ENCODE measurements at places on chromosomes 6 and 20. TPM values are rescaled to one million over a fixed set of nuclear protein-coding genes. Genes with fewer than 3 reads are reported as not detected.

Gene KIAA0408
- 6.8 TPM for total RNA-seq

Gene MAK
- 0.09 TPM for total RNA-seq

Gene HDGFL1
- not detected for total RNA-seq

Gene BTNL2
- not detected for total RNA-seq

Gene SNPH
- 15.1 TPM for total RNA-seq

Gene ZSCAN16
- 5.8 TPM for total RNA-seq

Gene MEI4
- 0.17 TPM for total RNA-seq

Gene ARMH2
- not detected for total RNA-seq

Gene COX4I2
- total RNA-seq, result 3.8 TPM

- no peak for DNase-seq
Observed at GRCh38 chr20:62401331-62401779, 5.7 kb downstream of the CABLES2 start.

DNA sequence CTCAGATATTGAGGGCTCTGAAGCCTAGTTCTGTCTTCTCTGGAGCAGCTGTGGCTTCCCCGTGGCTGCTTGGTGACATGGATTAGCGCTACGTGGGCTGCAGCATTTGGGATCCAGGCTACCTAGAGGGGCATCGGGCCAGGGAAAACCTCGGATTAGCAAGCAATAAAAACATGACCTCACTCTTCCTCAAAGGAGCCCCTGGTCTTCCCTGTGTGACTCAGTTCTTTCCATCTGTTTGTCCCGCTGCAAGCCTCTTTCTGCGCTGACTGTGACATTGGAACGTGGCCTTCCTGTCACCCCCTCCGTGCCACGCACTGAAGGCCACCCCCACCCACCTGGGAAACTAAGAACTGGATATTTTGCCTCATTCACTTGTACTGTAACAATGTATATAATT is 3.6 kb downstream of the MRGBP start:
- DNase-seq, result no peak

DNA sequence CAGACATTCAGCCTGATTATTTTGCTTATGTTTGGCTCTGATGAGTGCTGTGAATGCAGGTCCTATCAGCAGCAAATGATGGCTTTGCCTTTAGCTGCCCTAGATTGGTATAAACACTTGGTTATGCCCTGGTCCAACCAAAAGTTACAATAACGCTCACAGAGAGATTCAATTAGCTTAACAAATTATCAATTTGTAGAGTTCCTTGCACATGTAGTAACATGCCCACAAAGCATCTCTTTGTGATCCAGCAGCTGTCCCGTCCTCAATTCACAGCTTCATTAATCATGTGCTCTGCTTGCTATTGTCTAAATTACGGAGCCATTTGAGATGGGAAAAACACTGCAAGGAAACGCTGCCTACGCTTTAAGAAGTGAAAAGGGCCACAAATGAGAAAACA is 457.9 kb downstream of the HDGFL1 start:
- no peak for DNase-seq

DNA sequence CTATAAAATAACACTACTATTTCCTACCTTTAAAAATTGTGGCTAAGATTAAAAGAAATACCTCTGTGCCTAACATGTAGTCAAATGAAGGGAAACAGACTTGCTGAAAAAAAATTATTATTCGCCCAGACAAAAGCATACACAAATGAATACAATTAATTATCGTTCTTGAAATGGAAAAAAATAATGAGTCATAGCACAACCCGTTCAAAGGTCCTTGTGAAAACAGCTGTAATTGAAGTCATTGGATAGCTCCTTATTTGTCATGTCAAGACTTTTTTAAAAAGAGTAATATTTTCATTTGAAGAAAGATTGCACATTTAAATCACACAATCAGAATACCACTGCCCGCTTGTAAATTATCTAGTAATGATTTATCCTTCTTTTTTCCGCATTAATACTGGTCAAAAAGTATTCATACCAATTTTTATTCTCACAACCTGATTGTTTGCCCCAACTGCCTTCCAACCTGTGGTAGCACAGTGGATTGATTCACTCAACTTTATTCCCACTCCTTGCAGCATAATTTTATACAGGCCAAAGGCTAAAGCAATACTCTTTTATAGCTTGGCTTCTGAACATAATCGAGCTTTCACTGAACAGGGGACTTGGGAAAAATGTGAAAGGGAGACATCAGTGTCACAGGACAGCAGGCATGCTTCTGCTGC is 655.2 kb upstream of the MAP3K7 start:
- DNase-seq, result no peak

- no peak for DNase-seq
Observed at GRCh38 chr6:7546383-7546782, 4.9 kb downstream of the DSP start.

DNA sequence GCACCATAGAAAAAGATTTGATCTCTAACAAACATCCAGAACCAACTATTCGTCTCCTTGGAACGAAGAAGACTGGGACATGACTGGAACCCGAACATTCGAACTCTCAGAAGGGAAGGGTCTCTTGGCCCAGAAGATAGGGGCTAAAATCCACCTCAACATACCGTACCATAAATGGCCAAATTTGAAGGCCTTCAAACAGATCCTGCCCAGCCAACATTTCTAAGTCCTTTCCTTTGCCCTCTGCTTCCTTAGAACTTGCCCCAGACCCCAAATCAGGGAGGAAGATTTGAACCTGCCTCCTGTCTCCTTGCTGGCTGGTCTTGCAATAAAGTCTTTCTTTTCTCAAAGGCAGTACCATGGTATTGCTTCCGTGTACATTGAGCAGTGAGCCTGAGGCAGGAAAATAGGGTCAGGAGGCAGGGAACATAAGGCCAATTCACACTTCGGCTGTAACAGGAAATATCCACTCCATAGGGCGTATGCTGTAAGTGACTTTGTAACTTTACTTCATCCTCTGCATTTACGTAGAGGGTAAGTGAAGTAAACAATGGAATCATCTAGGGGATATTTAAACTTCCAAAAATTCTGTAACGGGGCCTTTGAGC is 1.8 kb upstream of the PXDC1 start:
- no peak for DNase-seq

- no peak for DNase-seq
Observed at GRCh38 chr6:150541576-150541975, 58.1 kb upstream of the PLEKHG1 start.

GRCh38 chr6:170292407-170293158 is 1.7 kb upstream of the DLL1 start:
- DNase-seq, result no peak

GRCh38 chr6:42697268-42697655 is 25.1 kb downstream of the PRPH2 start:
- no peak for DNase-seq

- DNase-seq, result no peak
Observed at GRCh38 chr6:90025523-90026061, 131.3 kb downstream of the GJA10 start.

- DNase-seq, result no peak
Observed at GRCh38 chr20:8438748-8439147, 306.7 kb downstream of the PLCB1 start.

DNA sequence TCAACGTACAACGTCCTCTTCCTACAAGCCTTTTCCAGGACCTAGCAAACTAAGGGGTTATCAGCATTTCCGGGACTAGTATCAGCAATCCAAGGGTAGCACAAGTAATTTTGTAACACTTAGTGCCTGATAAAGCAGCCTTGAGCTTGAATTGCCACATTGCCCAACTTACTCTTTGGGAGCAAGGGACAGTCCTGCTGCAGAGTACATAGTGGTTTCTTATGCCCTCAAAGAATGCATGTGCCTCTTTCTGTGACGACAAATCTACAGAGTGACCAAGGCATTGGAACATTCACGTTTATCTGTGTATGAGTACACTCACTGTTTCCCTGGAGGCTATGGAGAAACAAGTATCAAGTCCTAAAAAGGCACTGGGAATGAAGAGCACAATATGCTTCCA is 3.2 kb upstream of the ID4 start:
- no peak for DNase-seq

- no peak for DNase-seq
Observed at GRCh38 chr20:47944682-47945081, 159.4 kb upstream of the SULF2 start.

DNA sequence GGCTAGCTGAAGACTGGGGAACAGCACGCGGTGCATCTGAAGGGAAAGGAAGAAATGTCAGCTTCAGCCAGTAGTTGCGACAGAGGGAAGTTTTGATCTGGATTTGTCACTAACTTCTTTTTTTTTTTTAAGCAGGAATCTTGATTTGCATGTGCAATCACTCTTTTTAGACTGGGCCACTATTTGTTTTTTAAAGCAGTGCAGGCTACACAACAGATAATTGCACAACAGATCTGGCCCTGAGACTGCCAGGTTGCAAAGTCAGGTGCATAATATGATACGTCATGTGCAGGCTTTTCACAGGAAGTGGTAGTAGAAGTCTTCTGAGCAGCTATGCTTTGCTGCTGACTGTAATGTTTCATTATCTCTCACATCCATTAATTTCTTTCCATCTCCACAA is 13.5 kb downstream of the PFDN4 start:
- no peak for DNase-seq

DNA sequence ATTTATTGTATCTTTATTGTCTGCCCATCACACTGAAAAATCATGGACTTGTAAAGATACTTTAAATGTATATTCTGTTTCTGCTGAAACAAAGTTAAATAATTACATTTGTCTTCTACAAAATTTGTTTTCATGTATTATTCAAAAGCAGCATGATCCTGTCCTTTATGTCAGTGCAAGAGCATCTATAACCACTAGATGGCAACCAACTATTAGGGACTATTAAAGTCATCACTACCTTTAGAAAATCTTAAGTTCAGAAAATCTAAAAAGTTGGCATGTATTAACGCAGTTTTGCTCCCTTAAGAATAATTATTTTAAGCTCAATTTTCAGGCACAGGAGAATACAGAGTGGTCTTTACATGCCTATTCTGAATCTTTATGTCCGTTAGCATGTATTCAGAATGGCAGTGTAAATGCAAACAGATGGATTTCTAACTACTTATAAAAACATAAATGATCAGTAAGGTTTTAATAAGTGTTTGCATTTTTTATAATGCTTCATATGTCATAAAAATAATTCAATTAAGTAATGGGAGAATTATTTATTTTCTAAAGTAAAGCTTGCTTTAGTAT is 17.8 kb downstream of the TMEM30A start:
- no peak for DNase-seq

Data from mucosa of gallbladder (tissue), 1 donor.